NCI-H1694 treated with DMSO at 0.1 percent for 48 hours (cell line): ENCODE measurements at places on chromosomes 3 and 15.
A peak's percentile ranks its signal among the peaks of the same experiment; 100 is the strongest.

DNA sequence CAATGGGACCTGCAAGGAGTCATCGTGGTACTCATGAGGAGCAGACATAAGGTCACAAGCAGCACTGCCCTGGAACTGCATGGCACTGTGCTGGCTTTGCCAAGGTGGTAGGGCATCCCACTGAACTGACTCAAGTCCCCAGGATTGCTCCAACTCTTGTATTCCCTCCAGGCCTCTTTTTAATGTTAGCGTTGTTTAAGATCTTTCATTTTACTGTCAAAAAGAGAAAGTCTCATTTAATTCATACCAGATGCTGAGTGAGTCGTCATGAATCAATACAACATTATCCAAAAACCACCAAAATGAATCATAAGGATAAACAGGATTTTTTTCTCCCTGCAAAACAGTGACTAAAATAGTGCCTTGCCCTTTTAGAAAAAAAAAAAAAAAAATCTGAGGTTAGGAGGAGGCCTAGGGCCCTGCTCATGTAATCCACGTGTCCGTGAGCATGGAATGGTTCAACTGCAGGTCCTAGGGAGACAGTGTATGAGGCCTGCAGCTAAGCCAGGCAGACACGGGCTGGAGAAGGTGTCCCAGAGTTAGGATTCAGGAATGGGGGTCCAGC, 36.7 kb upstream of the BLM start:
- DNase-seq: no peak

GRCh38 chr3:179526989-179527391, 35.7 kb upstream of the ACTL6A start:
- no peak for DNase-seq

- no peak for DNase-seq
These were observed 206.8 kb upstream of the IL12A start for GRCh38 chr3:159781867-159782266.

DNA sequence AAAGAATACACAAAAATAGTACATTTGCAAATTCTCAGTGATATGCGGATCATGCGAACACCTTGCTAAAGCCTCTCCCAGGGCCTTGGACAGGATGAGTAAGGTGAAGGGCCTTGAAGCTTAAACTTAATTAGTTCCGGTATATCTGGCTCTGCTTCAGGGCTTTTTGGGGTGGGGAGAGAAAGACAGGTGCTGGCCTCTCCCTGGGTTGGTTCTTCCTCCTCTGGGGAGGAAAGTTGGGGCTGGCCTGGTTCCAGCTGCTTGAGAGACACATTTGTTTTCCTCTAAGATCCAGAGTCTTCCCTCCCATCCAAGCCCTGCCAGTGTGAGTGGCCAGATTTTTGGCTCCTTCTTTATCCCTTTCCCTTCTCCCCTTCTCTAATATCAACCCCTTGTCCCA, 64.7 kb upstream of the EPHB3 start:
- DNase-seq: no peak

DNA sequence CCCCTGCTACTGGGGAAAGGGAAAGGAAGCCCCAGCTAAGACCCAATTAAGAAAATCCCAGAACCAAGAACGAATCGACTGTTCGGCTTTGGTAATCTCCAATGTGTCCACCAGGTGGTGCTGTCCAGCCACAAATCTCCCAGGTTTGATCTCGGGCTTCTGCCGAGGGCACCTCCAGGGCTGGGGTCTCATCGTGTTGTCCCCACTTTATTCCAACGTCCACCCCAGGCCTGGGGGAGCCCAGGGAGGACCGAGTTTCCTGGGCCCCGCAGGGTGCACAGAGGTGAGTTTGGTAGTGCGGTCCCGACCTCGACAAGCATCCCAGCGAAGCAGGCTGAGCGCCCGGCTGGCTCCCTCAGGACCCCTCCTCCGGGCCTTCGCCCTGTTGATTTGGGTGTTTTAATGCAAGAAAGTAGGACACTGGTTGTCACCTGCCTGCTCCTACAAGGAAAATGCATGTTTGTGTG, 185.1 kb downstream of the GOLGA6L6 start:
- DNase-seq: no peak

- DNase-seq: peak; percentile 67
These were observed 40.8 kb downstream of the KAT2B start for GRCh38 chr3:20080956-20081554.

DNA sequence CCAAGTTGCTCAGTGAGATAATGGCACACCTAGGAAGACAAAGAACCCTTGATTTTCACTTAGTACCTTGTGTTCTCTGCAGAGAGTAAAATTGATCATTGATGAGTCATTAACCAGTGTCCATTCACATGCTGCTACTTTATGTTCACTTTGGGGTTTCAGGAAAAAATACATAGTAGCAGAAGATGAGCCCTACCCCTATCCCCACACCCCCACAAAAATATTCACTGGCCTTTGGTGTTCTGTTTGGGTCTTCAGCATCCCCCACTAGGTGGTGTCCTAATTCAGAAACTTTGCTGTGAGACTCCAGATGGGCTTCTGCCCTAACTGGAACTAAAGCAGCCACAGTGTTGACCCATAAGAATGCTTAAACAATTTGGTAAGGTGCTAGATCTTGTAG, 178.8 kb downstream of the KLHL25 start:
- DNase-seq: peak; percentile 1

GRCh38 chr3:72160351-72160750, 375.4 kb upstream of the PROK2 start:
- no peak for DNase-seq

DNA sequence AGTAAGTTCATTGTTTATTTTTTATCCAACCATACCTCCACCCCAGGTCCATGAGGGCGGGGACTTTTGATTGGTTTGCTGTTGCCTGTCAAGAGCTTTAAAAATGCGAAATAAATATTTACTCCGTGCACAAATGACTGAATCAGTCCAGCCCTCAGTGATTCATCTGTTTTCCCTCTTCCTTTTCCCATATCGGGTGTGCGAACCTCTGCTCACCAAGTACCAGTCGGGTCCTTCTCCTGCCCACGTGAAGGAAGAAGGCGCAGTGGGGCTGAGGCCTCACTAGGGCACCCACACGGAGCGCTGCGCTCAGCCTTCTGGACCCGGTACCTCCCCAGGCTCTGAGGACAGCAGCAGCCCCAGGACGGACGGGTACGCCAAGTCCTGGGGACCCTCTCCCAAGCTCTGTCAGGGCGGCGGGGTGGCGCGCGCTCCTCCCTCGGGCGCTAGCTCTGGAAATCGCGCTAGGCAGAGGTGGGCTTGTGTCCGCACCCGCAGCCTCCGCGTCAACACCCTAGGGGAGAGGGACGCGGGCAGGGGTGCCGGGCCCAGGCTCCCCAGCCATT, 70.5 kb upstream of the EPHB3 start:
- no peak for DNase-seq

GRCh38 chr3:177733233-177733632, 536.0 kb upstream of the TBL1XR1 start:
- no peak for DNase-seq

DNA sequence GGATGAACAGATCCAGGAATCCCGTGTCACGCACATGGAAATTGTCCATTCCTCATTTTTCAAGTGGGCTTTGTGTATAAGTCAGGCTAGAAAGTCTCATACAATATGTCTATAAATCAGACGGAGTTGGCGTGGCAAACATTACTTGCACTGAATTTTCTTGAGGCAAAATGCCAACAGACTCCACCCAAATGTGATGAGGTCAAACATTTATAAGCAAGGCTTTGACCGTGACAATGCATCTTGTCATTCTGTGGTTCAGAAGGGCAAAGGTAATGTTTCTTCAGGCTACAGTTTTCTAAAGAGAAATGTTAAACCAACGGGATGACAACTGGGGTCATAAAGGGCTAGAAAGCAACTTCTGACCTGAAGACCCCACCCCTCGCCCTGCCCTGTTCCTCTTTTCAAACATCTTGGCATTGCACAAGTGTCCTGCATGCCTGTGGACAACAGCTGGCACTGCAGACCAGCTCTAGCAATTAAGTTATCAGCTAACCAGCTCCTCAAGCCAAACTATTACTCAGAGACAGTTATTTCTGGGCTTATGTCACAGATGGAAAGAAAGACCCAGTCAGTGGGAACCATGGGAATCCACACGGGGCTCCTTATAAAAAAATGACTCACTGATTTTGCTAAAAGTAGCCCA, 36.5 kb upstream of the SPTBN5 start:
- no peak for DNase-seq
